HepG2 (cell line): ENCODE measurements at places on chromosomes 11 and 22.

- H3K4me3 ChIP-seq = no peak overlapping the region
- no peaks in the 10 kb centered on the region for H3K36me3 ChIP-seq
- H3K4me1 ChIP-seq = no peaks in the 10 kb centered on the region
- peaks cover 1% of the 10 kb centered on the region; the same call in 1 of the 2 replicates for H3K27me3 ChIP-seq
Observed at GRCh38 chr11:13268791-13269190, 8.8 kb upstream of the BMAL1 start.

GRCh38 chr11:44066732-44067141 lies 667 bp downstream of the ACCS start:
- no peak overlapping the region for H3K4me3 ChIP-seq
- H3K36me3 ChIP-seq = no peaks in the 10 kb centered on the region
- H3K27ac ChIP-seq = no peak overlapping the region
- H3K27me3 ChIP-seq = peaks cover 8% of the 10 kb centered on the region; the same call in 2 of the 3 replicates
- no peak for DNase-seq
- 0 out of 2 replicates have a peak, but pooled peaks cover 13% of the 10 kb centered on the region for H3K4me1 ChIP-seq

GRCh38 chr11:117794772-117795629 lies 2.0 kb downstream of the DSCAML1 start:
- no peak overlapping the region for H3K27ac ChIP-seq
- no peaks in the 10 kb centered on the region for H3K36me3 ChIP-seq

- no peaks in the 10 kb centered on the region for H3K36me3 ChIP-seq
- no peak for DNase-seq
- H3K4me1 ChIP-seq = peaks cover 13% of the 10 kb centered on the region
- no peaks in the 10 kb centered on the region for H3K27me3 ChIP-seq
- peak overlapping the region; percentile 54 for H3K4me3 ChIP-seq
Observed at GRCh38 chr22:38570779-38571364, 889 bp upstream of the DMC1 start.

DNA sequence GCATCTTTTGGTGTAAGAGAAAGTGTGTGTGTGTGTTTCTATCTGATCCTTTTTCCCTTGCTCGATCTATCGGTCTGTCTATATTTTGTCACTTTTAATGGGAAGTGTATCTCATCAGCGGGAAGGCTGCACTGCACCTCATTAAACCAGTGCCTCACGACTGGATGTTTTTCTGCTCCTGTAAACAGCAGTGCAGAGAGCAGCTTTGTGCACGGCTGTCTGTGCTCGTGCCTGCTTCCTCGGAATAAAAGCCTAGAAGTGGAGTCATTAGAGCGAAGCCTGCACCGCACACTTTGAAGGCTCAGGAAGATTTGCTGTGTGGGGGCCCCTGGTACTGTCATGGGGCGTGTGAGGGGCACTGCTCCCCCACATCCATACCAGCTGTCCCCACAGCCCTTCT lies 27.0 kb upstream of the PARVG start:
- no peak overlapping the region for H3K4me3 ChIP-seq
- no peak overlapping the region for H3K27ac ChIP-seq
- no peaks in the 10 kb centered on the region for H3K36me3 ChIP-seq
- 0 out of 2 replicates have a peak, but pooled peaks cover 1% of the 10 kb centered on the region for H3K27me3 ChIP-seq

GRCh38 chr11:85705800-85706199 lies 19.8 kb upstream of the CCDC89 start:
- H3K4me3 ChIP-seq = no peak overlapping the region
- H3K4me1 ChIP-seq = no peaks in the 10 kb centered on the region
- H3K27me3 ChIP-seq = no peaks in the 10 kb centered on the region

- H3K4me3 ChIP-seq = no peak overlapping the region
- H3K36me3 ChIP-seq = no peaks in the 10 kb centered on the region
- peaks cover 9% of the 10 kb centered on the region for H3K4me1 ChIP-seq
- H3K27me3 ChIP-seq = no peaks in the 10 kb centered on the region
- DNase-seq = no peak
- H3K27ac ChIP-seq = no peak overlapping the region
Observed at GRCh38 chr11:47607380-47607779, 13.2 kb upstream of the C1QTNF4 start.

- no peaks in the 10 kb centered on the region for H3K36me3 ChIP-seq
- no peak for DNase-seq
- H3K4me3 ChIP-seq = no peak overlapping the region
- no peak overlapping the region for H3K27ac ChIP-seq
Observed at GRCh38 chr22:43429426-43429825, 17.6 kb downstream of the MPPED1 start.

DNA sequence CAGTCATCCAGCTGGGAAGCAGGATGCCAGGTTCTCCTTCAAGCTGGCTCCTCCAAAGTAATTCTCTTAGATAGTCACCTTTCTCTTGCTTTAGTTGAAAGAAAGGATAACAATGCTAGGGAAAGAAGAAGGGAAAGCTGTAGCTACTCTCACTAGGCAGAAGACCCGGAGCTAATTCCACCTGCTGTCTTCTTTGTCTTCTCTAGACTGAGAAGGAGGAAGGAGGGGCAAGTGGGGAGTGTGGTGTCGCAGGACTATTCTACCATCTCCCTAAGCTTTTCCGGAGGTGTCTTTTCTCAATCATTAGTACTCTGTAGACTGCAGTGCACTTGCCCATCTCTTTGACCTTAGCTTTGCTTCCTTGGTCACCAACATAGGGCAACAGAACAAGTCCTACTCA lies 162.8 kb downstream of the NCAM1 start:
- H3K4me1 ChIP-seq = no peaks in the 10 kb centered on the region
- H3K4me3 ChIP-seq = no peak overlapping the region
- H3K36me3 ChIP-seq = no peaks in the 10 kb centered on the region
- H3K27ac ChIP-seq = no peak overlapping the region
- no peak for DNase-seq
- peaks cover 13% of the 10 kb centered on the region; the same call in 2 of the 3 replicates for H3K27me3 ChIP-seq

GRCh38 chr22:44689173-44689572 lies 12.8 kb upstream of the PRR5 start:
- DNase-seq = no peak
- H3K4me3 ChIP-seq = no peak overlapping the region
- no peak overlapping the region for H3K27ac ChIP-seq

DNA sequence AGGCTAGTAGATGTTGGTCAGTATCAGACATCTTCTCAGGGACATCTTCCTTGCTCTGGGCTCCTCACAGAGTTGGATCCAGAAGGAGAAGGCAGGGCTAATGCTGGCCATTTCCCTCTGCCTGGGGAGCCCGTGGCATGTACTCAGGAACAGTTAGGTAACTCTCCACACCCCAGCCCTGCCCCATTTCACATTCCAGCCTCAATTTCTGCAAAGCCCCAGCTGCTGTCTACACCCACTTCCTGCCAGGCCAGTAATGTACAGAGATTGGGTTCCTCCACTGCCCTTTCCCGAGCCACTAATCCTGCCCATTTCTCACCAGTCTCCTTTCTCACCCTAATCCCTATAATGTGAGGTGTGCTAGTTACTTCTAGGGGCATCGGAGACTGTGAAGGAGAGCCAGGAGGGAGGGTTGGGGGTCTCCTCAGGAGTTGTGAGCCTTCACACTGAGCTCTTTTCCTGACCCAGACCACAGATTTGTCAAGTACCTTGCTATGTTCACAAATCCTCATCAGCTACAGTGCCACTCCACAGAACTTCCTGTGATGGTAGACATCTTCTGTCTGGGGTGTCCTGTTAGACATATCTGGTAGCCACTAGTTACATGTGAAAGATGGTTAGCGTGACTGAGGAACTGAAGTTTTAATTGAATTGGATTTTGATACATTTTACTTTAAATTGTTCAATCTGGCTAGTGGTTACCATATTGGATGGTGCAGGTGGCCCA lies 1.3 kb upstream of the SEC14L3 start:
- peaks cover 1% of the 10 kb centered on the region; the same call in 1 of the 2 replicates for H3K27me3 ChIP-seq
- no peaks in the 10 kb centered on the region for H3K36me3 ChIP-seq
- H3K4me1 ChIP-seq = no peaks in the 10 kb centered on the region
- H3K27ac ChIP-seq = no peak overlapping the region

GRCh38 chr22:25154667-25154999 lies 45.0 kb upstream of the CRYBB3 start:
- no peak for DNase-seq
- H3K27ac ChIP-seq = no peak overlapping the region
- H3K4me1 ChIP-seq = peaks cover 12% of the 10 kb centered on the region

- H3K27me3 ChIP-seq = no peaks in the 10 kb centered on the region
- no peak for DNase-seq
- no peaks in the 10 kb centered on the region for H3K4me1 ChIP-seq
- no peak overlapping the region for H3K4me3 ChIP-seq
- H3K27ac ChIP-seq = no peak overlapping the region
Observed at GRCh38 chr22:25709758-25710157, 32.2 kb upstream of the MYO18B start.

DNA sequence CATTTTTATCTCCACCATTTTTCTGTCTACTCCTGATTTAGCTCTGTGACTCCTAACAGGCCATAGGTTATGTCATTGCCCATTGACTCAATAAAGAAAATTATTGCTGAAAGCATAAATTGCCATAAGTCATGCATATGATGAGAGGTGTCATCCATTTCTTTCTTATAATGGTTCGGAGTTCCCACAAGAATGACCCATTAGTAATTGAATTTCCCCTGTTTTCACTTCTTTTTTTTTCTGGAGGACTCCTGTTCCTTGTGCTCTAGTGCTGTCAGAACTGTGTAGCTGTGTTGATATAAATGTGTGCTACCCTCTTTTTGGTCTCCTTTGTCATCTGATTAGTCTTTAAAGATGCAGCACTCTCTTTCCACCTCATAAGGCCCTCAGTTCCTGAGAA lies 22.9 kb upstream of the CARD18 start:
- no peaks in the 10 kb centered on the region for H3K27me3 ChIP-seq
- no peak overlapping the region for H3K27ac ChIP-seq
- no peaks in the 10 kb centered on the region for H3K36me3 ChIP-seq
- no peaks in the 10 kb centered on the region for H3K4me1 ChIP-seq
- no peak for DNase-seq
- H3K4me3 ChIP-seq = no peak overlapping the region

DNA sequence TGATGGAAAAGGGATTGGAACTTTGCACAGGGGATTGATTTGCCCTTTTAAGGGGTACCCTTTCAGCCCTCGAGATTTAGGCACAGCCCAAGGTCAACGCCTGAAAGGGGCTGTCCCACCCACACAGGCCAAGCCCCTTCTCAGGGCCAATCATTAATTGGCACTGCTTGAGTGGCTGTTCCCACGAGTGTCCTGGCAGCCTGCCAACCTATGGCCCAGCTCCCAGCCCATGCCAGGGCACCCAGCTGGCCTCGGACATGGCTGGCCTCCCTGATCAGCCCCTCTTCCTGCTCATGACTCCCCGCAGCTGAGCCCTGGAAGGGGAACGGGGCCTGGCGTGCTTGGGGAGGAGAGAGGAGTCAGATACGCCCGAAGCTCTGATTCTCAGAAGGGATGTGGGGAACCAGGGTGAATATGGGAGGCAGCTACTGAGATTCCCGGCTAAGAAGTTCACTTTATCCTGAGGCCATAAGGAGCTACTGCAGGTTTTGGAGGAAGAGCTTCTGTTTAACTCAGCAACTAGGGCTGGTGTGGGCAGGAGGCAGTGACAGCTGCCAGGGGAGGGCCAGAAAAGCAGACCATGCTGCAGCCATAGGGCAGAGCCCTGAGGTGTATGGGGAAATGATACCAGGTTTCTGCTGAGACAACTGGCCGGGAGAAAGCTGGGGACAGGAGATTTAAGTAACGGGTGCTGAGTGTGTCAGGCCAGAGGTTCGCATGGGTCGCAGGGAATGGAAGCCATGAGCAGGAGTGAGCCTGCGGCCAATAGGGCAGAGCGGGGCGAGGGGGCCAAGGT lies 30.0 kb downstream of the WNT7B start:
- no peak for DNase-seq
- no peak overlapping the region for H3K4me3 ChIP-seq
- peaks cover 12% of the 10 kb centered on the region for H3K27me3 ChIP-seq
- H3K4me1 ChIP-seq = peaks cover 10% of the 10 kb centered on the region
- H3K36me3 ChIP-seq = no peaks in the 10 kb centered on the region

DNA sequence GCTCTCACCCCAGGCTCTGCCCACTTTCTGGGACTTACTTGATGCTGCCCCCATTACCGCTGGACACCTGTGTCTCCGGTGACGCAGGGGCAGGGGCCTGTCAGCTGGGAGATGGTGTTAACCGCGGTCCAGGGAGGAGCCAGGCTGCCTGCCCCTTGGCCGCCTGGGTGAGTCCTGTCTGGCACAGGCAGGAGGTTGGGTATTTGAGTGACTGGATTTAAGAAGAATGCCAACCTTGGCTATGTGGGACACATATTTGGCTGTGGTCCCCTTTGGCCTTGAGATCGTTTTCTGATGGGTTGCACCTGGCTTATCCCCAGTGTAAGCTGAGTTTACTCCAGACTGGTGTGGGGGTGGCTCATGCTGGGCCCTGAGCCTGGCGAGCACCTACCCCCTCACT lies 2.5 kb downstream of the MUC6 start:
- DNase-seq = no peak
- no peaks in the 10 kb centered on the region for H3K36me3 ChIP-seq
- no peak overlapping the region for H3K27ac ChIP-seq
- H3K4me3 ChIP-seq = no peak overlapping the region
- H3K27me3 ChIP-seq = peaks cover 29% of the 10 kb centered on the region

DNA sequence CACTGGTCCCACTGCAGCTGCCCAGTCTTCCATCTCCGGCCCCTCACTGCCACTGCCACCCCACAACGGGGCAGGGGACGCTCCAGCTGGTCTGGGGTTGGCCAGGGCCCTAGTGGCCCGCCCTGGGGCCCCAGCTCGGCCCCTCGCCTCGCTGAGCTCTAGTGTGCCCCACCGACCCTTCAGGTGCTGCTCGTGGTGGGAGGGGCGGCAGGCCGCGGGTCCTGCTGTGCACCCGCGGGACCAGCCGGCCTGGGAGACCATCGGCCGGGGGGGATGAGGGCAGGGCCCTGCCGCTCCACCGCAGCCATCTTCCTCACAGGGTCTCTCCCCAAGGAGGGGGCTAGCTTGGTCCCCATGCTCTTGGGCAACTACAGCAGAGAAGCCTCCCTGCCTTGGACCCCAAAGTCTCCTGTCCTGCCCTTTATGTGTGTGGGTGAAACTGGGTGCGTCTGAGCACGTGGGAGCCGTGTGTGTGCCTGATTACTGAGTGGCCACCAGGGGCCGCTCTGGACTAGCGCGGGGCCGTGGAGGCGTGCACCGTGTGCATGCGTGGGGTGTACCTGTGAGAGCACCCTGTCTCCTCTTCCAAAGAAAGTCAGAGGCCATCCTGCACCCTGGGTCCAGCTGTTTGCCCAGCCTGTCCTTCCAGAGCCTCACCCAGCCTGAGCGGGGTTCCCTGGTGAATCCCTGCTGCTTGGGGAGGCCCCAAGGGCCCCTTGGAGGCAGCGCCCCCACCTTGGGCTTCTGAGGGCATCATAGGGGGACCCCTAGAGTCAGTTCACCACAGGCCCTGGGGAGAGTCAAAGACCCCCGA lies 6.0 kb upstream of the ACR start:
- no peak overlapping the region for H3K4me3 ChIP-seq
- H3K4me1 ChIP-seq = no peaks in the 10 kb centered on the region
- H3K27ac ChIP-seq = no peak overlapping the region
- H3K36me3 ChIP-seq = peaks cover 3% of the 10 kb centered on the region
- DNase-seq = peak; percentile 28
- no peaks in the 10 kb centered on the region; the same call in 1 of the 2 replicates for H3K27me3 ChIP-seq

- H3K36me3 ChIP-seq = no peaks in the 10 kb centered on the region
- peaks cover 34% of the 10 kb centered on the region for H3K4me1 ChIP-seq
- no peak overlapping the region for H3K27ac ChIP-seq
- no peak overlapping the region for H3K4me3 ChIP-seq
Observed at GRCh38 chr11:46983598-46983997, 47.0 kb downstream of the CSTPP1 start.
